ENCODE measurements at places on chromosomes 16 and 17. TPM values are rescaled to one million over a fixed set of nuclear protein-coding genes. Genes with fewer than 3 reads are reported as not detected.

STAT5A gene
- total RNA-seq = 263 TPM

- peak; percentile 81 for DNase-seq
Measured at GRCh38 chr17:38869526-38870258, at the start of gene LASP1. TSS of gene LASP1 (plus strand) at chr17:38870058. CDS start at chr17:38870190, 132 bp downstream.

- no peak for DNase-seq
Measured at GRCh38 chr16:53297477-53297876, 136.8 kb upstream of the RBL2 start.

DNA sequence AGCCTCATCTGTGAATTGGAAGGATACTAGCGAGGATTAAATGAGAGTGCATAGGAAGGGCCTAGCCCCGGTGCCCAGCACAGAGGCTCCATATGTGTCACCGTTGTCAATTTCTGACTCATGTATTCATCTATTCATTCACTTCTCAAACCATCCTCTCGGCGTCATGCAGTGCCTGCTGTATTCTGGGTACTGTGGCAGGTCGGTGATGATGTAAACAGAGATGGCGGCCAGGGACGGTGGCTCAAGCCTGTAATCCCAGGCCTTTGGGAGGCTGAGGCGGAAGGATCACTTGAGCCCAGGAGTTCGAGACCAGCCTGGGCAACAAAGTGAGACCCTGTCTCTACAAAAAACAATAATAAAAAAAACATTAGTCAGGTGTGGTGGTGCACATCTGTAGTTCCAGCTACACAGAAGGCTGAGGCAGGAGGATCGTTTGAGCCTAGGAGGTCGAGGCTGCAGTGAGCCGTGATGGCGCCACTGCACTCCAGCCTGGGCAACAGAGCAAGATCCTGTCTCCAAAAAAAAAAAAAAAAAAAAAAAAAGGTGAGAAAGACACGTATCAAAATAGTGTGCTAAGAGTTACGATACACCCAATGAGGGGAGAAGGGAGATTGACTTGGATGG is 4.3 kb upstream of the PPP1R1B start:
- DNase-seq = peak; percentile 71

SLC47A1 gene
- 0.20 TPM for total RNA-seq

SHBG gene
- not detected for total RNA-seq

PMFBP1 gene
- total RNA-seq = 0.15 TPM

All from CD8-positive, alpha-beta memory T cell (primary cell).